Tibial nerve (tissue), 4 donors: ENCODE measurements at places on chromosomes 7 and 10.

DNA sequence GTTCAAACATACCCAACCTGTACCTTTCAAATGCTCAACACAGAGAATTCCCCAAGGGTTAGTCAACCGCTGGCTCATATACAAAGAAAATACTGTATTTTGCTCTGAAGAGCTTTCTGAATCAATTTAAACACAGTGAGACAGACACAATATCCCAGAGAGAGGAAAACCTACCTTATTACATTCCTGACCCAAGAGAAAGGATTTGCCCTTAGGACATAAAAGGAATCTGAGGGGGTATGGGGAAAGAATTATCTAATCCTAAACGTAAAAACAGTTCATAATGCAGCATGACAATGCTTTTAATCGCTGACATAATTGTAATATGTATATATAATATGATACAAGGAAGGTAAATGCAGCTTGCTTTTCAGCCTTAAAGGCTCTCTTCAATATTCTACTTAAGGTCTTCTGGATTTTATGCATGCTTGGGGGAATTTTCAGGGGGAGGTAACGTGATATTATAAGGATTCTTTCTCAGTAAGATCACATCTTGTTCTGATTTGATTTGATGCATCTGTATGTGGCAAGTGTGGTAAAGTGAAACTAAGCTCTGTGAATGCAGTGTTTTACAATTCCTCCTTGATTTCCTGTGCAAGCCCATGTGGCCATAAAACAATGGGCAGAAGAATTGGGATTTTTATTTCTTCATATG, 240.5 kb downstream of the GLI3 start:
- no peak overlapping the region for H3K27ac ChIP-seq
- no peaks in the 10 kb centered on the region for H3K27me3 ChIP-seq
- H3K4me3 ChIP-seq: no peak overlapping the region
- H3K36me3 ChIP-seq: no peaks in the 10 kb centered on the region
- DNase-seq: no peak
- peaks cover 59% of the 10 kb centered on the region for H3K4me1 ChIP-seq

GRCh38 chr10:48900371-48900801, 39.3 kb downstream of the LRRC18 start:
- no peaks in the 10 kb centered on the region for H3K27me3 ChIP-seq
- H3K4me3 ChIP-seq: no peak overlapping the region
- no peaks in the 10 kb centered on the region for H3K4me1 ChIP-seq

DNA sequence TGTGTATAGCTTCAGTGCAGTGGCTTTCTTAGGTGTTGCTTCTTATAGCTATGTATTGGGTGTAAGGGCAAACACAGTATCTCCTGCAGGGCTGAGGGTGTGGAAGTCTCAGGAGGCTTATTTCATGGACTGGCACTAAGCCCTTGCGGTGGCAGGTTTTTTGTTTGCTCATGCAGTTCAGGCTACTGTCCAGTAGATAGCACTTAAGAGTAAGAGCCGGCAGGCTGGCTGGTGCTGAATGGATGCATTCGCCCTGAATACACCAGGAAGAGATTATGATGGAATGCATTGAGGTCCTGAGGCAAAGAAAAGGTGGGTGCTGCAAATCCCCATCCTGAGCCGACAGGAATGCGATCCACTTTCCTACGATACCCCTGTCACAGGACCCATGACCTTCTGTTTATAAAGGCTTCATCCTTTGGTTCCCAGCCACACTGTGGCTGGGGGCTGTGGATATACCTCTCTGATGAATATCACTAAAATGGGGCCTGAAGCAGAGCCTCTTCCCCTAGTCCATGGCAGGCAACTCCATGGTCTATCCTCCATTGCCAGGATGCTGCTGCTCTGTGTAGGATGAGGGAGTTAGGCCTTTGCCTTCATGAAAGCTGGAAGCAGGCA, 44.9 kb downstream of the ANXA8 start:
- H3K27ac ChIP-seq: no peak overlapping the region
- H3K27me3 ChIP-seq: no peaks in the 10 kb centered on the region
- H3K36me3 ChIP-seq: no peaks in the 10 kb centered on the region
- DNase-seq: no peak

- H3K4me3 ChIP-seq: no peak overlapping the region
- no peaks in the 10 kb centered on the region for H3K27me3 ChIP-seq
- H3K4me1 ChIP-seq: no peaks in the 10 kb centered on the region
- no peaks in the 10 kb centered on the region for H3K36me3 ChIP-seq
Observed at GRCh38 chr7:117993377-117994003, 120.2 kb upstream of the CTTNBP2 start.

DNA sequence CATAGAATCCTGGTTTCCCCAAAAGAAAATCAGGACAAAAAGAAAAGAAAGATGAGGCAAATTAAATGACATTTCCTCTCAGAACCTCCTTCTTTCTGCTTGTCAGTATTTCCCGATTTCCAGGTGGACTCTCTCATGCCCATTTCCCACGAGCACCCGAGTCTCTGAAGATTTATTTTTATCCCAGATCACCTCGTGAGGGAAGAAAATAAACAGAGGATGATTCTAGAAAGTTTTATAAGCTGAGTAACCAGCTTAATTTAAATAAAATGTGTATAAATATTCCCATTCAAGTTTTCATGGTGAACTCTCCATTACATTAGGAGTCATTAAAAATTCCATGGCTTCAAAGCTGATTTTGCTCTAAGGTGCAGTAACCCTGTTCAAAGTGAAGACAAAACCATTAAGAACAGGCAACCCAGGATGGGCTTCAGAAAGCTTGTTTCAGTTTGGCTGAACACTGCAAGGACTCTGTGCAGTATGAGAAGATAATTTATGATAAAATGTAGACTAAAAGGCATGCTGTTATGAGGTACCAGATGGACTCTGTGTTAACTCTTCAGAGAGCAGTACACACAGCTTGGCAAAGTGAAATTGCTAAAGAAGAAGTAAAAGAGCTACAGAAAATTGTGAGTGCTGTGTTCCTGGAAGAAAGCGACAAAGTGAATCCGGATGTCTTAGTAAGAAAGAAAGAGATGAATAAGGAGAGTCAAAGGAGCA, 521.3 kb upstream of the LRRN3 start:
- no peak overlapping the region for H3K4me3 ChIP-seq
- no peaks in the 10 kb centered on the region for H3K27me3 ChIP-seq
- H3K4me1 ChIP-seq: no peaks in the 10 kb centered on the region
- H3K36me3 ChIP-seq: no peaks in the 10 kb centered on the region
- H3K27ac ChIP-seq: no peak overlapping the region

DNA sequence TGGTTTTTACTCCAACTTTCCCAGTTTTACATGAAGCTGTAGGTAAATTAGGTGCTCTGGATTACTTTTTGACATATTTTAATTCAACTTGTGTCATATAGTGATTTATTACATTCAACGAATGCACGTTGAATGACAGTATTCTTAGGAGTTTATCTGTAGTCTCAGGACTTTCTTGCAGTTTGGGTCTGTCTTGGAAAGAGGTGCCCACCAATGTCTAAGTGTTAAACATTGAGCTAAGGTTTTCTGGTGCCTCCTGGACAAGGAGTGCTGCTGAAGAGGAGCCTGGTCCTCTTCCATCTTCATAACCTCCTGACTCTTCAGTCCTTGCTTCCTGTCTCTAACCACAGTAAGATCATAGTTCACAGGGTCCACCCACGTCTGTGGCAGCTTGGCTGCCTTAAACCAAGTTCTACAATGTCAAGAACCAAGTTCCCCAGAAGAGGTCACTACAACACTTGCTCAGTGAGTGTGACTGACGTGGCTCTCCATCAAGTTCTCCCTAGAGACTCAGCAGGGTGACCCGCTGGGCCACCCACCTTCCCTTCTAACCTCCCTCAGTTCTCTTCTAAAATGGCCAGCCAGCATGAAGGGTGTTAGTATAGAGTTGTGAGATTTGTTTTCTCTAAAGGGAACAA, 6.1 kb downstream of the NPY start:
- DNase-seq: no peak
- H3K27me3 ChIP-seq: peaks cover 20% of the 10 kb centered on the region

DNA sequence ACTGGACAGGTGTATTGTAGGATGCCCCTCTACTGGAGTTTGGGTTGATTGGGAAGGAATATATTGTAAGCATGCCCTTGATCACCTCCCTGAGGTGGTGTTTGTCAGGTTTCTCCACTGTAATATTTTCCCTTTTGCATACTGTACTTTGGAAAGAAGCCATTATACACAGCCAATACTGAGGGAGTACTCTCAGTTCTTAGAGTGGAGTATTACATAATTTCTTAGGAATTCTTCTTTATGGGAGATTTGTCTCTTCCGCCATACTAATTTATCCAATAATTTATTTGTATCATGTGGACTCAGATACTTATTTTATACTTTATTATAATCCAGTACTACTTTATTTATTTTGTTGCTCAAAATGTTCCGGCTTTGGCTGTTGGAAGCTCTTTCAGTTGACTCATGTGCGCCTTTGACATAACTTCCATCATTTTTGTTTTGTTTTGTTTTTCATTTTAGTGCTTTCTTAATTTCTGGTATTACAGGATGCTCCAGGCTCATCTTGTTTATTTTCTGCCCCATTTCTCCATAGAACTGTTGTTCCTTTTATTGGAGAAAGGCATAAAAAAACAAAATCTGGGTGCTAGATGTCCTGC, 29.7 kb downstream of the MKLN1 start:
- H3K4me1 ChIP-seq: peaks cover 79% of the 10 kb centered on the region
- DNase-seq: no peak
- no peaks in the 10 kb centered on the region for H3K27me3 ChIP-seq
- H3K27ac ChIP-seq: peak overlapping the region; percentile 58
- H3K36me3 ChIP-seq: no peaks in the 10 kb centered on the region

- no peak for DNase-seq
- no peaks in the 10 kb centered on the region for H3K4me1 ChIP-seq
- no peaks in the 10 kb centered on the region for H3K36me3 ChIP-seq
- H3K27me3 ChIP-seq: no peaks in the 10 kb centered on the region
- H3K4me3 ChIP-seq: no peak overlapping the region
Observed at GRCh38 chr7:11743016-11743415, 89.0 kb downstream of the THSD7A start.

DNA sequence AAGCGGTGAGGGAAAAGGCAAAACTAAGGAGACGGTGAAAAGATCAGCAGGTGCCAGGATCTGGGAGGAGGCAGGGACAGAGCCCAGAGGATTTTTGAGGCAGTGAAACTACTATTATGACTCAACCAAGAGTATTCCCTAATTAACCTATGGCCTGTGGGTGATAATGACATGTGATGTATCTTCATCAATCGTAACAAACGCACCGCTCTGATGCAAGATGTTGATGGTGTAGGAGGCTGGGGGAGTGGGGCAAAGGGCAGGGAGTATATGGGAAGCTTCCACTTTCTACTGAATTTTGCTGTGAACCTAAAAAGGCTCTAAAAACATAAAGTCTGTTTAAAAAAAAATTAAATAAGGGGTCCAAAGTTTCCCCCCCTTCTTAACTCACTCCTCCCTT, 25.5 kb upstream of the EZH2 start:
- no peaks in the 10 kb centered on the region for H3K4me1 ChIP-seq
- H3K27ac ChIP-seq: no peak overlapping the region
- no peak for DNase-seq
- no peak overlapping the region for H3K4me3 ChIP-seq
- H3K27me3 ChIP-seq: no peaks in the 10 kb centered on the region

- H3K27me3 ChIP-seq: no peaks in the 10 kb centered on the region
- DNase-seq: no peak
- no peak overlapping the region for H3K27ac ChIP-seq
- H3K36me3 ChIP-seq: no peaks in the 10 kb centered on the region
- H3K4me1 ChIP-seq: no peaks in the 10 kb centered on the region
Observed at GRCh38 chr7:131827421-131827820, 271.0 kb upstream of the PODXL start.

DNA sequence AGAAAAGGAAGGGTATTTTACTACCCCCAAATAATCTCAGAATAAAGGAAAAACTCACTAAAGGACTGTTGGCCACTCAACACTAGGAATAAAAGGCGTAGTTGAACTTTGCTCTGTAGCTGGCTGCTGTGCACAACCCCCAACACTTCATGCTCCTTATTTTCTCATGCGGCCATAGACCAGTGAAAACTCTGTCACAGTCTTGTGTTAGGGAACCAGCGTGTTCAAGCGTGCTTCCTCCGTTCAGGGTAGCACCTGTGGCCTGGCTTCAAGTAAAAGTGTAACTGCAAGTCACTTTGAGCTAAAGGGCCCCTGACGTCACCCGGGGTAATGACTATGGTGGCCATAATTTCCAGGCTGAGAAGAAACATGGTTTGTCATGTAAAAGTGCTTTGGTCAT, 27.0 kb downstream of the BLNK start:
- H3K4me1 ChIP-seq: no peaks in the 10 kb centered on the region
- no peak overlapping the region for H3K27ac ChIP-seq
- DNase-seq: no peak
- no peak overlapping the region for H3K4me3 ChIP-seq

DNA sequence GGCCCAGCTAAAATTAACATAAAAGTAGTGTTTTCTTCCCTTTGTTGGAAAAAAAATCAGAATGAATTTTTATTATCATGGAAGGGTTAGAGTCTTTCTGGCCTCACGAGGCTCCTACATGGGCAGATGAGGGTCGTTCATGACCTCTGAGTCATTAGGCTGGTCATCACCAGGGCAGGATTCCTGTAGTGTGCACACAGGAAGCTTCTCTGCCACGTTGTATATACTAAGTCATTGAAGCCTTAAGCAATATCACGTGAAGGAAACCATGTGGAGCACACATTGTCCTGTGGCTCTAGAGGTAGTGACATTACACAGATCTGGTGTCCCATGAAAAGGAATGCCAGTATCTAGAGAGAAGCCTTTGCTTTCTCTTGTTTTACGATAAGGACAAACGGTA, 84.7 kb upstream of the C1QL3 start:
- no peak overlapping the region for H3K4me3 ChIP-seq

DNA sequence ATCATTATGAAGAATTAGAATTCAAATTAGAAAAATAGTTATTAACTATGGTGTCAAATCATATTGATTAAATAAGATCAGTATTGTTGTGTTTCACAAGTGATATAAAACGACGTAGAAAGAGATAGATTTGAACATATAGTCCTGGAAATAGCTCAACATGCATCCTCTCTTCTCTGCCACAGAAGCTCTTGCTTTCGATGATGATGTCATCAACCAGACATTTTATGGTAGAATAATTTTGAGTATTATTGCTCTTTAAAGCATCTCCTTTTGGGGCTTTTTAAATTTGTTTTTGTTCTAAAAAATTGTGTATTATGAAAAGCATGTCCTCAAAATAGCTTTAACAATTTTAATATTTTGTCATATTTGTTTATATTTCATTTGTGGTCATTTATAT, 95.0 kb downstream of the DGKB start:
- no peaks in the 10 kb centered on the region for H3K27me3 ChIP-seq
- no peaks in the 10 kb centered on the region for H3K36me3 ChIP-seq
- no peaks in the 10 kb centered on the region for H3K4me1 ChIP-seq
- no peak overlapping the region for H3K27ac ChIP-seq
- no peak for DNase-seq

GRCh38 chr7:17211307-17211836, 87.1 kb upstream of the AHR start:
- H3K4me3 ChIP-seq: no peak overlapping the region
- H3K4me1 ChIP-seq: no peaks in the 10 kb centered on the region
- H3K27me3 ChIP-seq: no peaks in the 10 kb centered on the region
- DNase-seq: no peak

DNA sequence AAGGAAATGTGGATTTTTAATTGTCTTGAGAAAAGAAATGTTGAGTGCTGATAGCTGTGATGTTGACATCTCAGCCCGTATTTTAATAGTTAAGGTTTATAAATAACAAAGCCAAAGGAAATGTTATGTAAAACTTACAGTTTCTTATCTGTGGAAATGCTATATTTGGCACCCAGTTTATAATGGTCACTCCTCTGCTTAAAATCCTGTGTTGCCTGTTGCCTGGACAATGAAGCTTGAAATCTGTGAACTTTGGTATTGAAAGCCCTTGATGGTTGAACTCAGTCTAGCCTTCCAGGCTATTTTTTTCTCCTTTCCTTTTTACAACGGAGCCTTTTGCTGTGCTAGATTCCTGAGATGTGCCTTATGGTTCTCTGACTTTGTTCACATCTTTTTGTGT, 46.5 kb downstream of the MCU start:
- no peaks in the 10 kb centered on the region for H3K4me1 ChIP-seq
- H3K27ac ChIP-seq: peak overlapping the region; percentile 37
- H3K4me3 ChIP-seq: no peak overlapping the region
- H3K27me3 ChIP-seq: no peaks in the 10 kb centered on the region
- no peak for DNase-seq
